ENCODE measurements at places on chromosomes 11 and 22.

DNA sequence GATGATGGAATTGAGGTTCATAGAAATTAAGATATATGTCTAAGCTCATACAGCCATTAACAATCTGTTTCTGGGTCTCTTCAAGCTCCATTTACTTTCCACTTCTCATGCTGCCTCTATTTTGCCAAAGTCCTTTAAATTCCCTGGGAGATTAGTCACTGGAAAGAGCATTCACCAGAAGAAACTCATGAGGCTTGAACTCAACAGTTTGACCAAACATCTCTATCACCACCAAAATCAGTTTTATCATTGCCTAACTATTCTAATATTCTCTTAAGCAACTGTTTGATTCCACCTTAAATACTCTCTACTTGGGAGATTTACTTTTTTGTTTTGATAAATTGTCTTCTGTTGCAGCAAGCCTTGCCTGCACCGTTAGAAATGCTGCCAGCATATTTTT, 881.3 kb downstream of the KCNA4 start:
- no peak for ATAC-seq

- ATAC-seq, result no peak
Measured at GRCh38 chr11:85086504-85087284, 540.5 kb downstream of the DLG2 start.

DNA sequence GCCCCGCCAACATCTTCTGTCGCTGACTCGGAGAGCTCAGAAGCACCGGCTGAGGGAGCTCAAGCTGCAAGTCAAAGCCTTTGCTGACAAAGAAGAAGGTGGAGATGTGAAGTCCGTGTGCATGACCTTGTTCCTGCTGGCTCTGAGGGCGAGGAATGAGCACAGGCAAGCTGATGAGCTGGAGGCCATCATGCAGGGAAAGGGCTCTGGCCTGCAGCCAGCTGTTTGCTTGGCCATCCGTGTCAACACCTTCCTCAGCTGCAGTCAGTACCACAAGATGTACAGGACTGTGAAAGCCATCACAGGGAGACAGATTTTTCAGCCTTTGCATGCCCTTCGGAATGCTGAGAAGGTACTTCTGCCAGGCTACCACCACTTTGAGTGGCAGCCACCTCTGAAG, 6.7 kb downstream of the RAG1 start:
- no peak for ATAC-seq

DNA sequence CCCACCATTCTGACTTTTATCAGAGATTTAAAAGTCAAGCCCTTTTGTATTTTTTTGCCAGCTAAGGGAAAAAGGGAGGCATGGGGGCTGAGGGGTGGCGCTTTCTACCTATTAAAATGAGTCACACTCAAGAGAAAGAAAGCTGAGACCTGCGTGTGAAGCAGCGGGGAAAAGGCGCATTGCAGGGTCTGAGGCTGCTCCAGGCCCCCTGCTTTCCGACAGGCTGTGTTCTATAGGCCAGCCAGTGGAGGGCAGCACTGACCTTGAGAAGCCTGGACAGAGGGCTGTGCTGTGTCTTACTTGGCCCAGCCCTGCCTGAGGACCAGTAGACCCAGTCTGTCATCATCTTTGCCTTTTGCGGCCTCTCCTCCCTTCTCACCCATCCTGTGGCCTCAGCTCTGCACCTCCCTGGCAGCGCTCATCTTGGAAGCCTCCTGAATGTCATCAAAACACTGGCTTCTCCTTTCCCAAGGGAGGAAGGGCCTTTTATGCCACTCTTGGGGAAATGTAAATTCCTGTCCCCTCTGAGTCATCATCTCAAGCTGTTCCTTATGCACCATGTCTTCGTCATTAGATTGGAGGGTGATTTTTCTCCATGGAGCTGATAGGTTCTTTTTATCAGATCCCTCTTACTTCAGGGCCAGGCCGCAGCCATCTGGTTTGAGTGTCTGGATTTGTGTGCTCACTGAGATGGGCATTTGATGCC, 12.6 kb upstream of the MAPK8IP1 start:
- ATAC-seq, result peak; percentile 80

GRCh38 chr22:44349594-44349993, 36.8 kb upstream of the SHISAL1 start:
- no peak for ATAC-seq

DNA sequence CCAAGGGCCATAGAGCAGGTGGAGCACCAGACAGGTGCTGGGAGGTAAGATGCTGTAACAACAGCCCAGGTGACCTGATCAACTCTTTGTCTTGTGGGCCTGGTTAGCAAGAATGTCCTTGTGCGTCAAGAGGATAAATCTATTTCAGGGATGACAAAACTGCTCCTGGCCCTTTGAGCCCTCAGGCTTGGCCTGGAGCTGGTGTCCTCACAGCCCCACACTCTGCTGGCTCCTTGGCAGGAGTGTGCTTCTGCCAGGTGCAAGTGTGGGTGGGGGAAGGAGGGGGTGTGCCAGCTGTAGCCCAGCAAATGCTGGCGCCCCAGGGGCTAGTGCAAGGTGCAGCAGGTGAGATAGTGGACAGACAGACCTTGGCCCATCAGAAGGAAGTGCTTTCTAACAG, 19.5 kb downstream of the AMPD3 start:
- no peak for ATAC-seq

DNA sequence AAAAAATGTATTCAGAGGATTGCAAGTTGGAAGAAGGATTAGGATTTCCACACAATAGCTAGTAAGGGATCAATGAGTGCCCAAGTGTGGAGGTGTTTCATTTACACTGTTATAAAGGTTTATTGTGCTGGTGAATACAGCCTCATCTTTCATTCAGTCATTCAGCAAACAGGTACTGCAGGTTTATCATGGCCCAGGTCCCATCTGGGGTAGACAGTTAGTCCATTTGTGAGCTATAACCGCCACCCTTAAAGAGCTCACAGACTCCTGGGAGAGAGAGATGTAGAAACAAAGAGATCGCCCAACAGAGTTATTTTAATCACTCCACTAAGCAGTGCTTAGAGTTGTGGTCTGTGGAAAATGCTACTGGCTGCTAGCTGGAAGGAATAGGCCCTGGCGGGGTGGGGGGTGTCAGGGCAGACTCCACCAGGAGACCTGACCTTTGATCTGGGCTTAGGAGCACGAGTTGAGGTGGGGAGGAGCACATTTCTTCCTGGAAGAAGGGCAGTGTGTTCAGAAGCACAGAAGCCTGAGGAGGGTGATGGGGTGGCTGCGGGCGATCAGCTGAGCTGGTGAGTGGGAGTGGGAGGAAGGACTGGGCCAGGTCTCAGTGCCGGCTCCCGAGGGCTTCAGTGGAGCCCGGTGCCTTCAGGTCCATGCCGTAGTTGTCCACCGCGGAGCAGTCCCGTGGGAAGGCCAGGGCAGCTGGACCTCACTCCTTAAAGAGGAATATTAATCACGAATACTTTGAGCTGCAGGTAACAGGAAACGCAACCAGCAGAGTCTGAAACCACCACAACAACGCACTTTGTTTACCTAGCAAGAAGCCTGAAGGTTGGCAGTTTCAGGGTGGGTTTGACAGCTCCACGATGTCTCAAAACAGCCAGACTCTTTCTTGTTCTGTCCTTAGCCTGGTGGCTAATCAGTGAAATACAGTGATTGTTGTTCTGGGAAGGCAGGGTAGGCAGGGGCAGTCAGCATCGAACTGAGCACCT, 11.2 kb downstream of the TOM1 start:
- ATAC-seq, result no peak

DNA sequence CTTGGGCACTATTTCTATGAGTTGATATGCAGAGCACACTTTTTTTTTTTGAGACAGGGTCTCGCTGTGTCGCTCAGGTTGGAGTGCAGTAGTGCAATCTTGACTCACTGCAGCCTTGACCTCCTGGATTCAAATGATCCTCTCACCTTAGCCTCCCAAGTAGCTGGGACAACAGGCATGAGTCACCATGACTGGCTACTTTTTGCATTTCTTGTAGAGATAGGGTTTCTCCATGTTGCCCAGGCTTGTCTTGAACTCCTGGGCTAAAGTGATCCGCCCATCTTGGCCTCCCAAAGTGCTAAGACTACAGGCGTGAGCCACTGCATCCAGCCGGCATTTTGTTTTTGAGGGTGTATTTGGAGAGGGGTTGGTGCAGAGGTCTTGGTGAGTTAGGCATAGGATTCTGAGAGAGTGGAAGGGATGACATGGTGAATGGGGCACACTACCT, 29.9 kb upstream of the MTCH2 start:
- no peak for ATAC-seq

GRCh38 chr11:40139066-40139465, 1320.4 kb downstream of the LRRC4C start:
- no peak for ATAC-seq

GRCh38 chr22:41405588-41405987, 23.8 kb downstream of the TEF start:
- no peak for ATAC-seq

DNA sequence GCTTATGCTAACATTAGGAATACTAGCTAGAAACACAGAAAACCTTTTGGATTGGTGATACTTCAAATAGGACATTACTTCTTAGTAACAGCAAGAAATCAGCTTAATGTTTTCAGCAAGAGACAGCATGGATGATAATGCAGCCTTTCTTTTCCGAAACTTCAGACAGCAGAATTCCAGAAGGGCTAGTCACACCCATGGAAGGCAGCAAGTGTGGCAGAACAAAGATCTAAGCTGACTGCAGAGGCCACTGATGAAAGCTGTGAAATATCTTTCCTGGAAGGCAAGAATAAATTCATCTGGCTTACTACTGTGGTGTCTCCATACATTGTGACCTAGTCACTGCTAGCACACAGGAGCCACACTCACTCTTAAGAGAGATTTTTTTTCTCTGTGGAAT, 100.3 kb downstream of the CCDC83 start:
- peak; percentile 60 for ATAC-seq

DNA sequence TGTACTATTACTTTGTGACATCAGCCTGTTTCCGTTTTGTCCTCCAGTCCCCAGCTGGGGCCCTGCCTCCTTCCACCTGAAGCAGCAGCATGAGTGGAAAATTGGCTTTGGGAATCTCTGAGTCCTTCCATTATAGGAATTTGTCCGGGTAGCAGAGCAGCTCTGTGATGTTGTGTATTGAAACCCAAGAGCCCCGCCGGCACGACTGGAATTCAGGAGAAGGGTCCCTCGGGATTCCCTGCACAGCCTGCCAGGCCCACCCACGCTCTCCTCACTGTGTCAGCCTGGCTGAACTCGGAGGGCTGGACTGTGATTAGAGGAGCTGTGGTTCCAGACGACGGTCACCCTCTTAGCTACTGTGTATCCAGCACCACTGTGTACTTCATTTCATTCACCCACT, 18.8 kb upstream of the TSPAN18 start:
- no peak for ATAC-seq

- ATAC-seq, result no peak
Measured at GRCh38 chr11:38456371-38456770, 1858.3 kb upstream of the RAG2 start.

DNA sequence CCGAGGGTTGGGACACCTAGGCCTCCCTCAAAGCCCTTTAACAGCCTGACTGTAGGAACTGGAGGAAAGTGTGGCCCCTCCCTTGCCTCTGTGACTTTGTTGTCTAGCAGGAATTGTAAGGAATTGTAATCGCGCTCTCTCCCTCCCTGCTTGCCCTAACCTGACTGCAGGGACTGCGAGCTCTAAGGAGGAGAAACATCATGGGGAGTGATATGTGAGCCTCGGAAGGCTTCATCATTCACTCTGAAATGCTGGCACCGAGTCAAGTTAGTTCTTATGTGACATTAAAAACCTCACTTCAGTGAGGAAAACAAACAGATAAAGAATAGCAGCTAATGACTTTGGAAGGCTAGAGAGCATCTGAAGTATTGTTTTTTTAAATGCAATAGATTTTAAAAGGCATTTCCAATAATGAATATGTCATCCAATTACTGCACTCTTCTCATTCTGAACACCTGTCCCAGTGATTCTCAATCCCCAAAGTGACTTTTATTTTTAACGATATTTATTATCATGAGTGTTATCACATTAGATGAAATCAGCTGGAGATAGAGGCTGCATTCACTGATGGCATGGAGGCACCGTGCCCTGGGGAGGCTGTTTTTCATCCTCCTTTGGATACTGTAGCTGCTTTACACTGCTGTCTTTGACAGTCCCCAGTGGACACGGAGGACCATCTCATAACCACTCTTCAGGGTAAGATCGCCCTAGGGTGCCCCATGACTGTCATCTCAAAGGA, 58.5 kb upstream of the NTM start:
- no peak for ATAC-seq

DNA sequence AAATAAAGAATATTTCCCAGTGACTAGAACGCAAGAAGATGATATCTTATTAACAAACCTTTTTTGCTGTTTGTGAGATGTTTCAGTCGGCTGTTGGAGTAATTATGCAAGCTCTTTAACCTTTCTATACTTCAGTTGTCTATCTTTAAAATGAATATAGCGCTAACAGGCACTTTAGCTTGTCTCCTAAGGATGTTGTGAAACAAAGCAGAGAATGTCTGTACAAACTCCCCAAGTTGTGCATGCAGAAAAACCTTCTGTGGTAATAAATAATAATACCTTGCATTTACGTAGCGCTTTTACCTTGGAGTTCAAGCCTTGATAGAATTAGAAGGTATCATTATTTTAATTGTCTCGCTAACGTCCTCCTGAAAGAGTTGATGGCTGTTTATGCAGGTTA, 1.9 kb upstream of the KDM2A start:
- ATAC-seq, result no peak

DNA sequence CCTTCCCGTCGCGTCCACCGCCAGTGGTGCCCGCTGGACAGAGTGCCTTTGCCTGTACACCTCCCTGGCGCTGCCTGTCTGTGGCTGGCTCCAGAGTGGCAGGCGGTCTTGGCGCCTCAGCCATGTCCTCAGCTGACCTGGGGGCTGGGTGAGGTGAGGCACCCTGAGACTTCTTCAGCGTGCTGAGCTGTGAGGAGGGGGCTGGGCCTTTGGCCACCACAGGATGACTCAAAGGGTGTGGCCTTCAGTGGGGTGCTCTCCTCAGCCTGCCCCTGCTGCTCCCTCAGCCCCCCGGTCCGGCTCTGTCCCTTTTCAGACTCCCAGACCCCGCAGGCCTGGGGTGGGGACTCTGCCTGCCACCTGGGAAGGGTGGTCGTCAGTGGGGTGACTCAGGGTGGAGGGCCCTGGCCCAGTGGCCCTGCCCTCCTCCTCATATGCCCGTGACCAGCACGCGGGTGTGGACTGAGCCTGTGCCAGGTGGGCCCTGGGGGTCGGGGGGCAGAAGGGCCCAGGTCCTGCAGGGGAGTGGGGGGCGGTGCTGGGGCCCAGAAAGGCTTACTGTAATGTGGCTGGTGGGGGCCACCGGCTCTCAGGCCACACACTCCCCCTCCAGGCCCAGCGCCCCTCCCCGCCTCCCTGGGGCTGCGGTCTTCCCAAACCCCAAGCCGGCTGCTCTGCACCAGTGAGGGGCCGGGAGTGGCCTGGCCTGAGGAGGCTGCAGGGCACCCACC, 15.9 kb downstream of the CRELD2 start:
- no peak for ATAC-seq
